ENCODE measurements at places on chromosomes 2 and 18.

DNA sequence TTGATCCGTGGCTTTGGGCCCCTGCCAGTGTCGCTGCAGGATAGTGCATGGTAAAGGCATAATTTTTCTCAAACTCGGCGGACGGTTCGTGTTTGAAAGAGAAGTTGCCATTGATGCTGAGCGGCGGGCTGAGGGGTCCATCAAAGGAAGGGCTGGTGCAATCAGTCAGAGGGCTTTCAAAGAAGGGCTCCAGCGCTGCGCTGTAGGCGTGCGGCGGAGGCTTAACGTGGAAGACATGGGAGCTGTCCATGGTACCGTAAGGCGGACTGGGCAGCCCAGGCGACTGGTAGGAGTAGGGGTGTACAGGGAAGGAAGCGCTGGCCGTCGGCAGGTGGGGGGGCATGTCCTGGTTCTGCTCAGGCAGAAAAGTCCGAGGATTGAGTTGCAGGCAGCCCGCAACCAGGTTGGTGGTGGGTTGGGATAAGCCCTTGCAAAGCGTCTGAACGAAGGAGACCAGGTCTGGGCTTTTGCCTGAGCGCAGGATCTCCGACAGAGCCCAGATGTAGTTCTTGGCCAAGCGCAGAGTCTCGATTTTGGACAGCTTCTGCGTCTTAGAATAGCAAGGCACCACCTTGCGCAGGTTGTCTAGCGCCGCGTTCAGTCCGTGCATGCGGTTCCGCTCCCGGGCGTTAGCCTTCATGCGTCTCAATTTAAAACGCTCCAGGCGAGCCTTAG, 2.3 kb downstream of the NEUROD1 start:
- DNase-seq: peak; percentile 53

- no peak for DNase-seq
Observed at GRCh38 chr2:45664635-45665261, 13.3 kb downstream of the PRKCE start.

DNA sequence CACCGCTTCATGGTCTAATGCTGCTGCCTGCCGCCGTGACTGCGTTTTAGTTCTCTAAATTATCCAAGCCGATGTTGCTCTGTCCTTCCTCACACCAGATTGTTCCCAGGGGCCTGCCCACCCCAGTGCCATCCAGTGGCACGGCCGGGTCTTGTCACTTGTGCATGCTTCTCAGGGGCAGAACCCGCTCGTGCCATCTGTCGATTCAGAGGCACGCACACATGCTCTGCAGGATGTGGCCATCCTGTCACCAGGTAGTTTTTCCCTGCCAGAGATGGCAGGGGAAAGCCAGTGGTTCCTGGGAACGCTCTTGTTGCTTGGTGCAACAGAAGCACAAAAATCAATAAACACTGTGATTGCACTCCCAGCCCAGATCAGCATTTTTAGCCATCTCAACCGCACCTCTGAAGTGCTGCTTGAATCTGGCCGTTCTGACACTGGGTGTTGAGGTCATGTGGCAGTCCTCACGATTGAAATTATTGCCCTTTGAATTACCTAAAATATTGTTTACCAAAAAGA, 119.6 kb upstream of the BOD1L2 start:
- DNase-seq: no peak

GRCh38 chr18:76977684-76978232, 154.8 kb downstream of the MBP start:
- no peak for DNase-seq

DNA sequence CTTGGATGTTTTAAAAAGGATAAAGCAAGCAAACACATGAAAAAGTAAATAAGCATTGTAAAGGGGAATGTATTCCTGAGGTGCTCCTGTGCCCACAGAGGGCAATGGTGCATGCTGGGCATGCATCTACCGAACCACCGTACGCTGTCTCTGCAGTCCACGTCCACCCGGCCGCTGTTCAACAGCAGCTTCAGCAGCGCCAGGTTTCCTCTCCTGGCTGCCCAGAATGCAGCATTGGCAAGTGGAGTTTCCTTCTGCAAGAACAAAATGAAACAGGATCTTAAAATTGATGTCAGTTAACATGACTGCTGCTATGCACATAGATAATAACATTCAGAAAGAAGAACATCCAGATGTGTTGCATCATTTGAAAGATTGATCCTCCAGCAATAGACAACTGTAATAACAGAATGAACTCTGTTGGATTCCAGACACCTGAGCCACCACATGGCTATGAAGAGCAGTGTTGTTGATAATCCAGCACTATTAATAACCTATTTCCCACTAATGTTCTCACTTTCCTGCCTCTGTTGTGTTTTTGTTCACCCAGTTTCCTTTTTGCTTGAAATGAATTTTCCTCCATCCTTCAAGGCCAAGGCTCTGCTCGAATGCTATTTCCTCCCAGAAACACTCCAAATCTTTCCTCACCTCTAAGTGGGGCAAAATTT, 13.6 kb downstream of the ANKRD29 start:
- no peak for DNase-seq

GRCh38 chr2:60819155-60819862, 62.1 kb upstream of the REL start:
- peak; percentile 69 for DNase-seq

DNA sequence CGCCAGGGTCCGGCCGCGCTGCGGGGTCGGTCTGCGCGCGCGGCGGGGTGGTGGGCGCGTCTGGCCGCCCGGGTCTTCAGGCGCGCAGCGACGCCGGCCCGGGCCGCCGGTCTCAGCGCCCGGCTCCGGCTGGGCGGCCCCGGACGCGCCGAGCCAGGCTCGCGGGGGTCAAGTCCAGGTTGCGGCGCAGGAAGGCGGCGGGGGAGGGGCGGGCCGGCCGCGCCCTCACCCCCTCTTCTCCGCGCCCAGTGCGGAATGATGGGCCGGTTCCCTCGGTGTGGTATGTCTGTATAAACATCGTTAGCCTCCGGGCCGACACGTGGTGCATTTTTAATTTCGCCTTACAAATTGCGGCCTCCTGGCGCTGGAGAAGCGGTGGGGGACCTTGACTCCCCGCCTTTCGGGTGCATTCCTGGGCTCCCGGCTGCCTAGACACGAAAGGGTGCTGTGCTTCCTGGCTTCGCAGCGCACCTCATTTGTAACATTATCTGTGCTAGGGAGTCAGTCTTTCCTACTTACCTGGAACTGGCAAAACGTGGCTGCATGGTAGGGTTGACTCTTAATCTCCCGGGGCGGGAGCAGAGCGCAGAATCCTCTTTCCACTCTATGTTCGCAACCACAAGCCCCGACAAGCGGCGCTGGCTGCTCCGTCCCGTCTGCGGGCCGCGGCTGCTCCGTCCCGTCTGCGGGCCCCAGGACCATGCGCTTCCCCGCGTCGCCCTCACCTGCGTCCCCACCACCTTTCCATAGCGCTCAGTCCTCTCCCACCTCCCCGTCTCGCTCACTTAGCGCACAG, 69.0 kb downstream of the CTAGE1 start:
- peak; percentile 13 for DNase-seq

- DNase-seq: no peak
Observed at GRCh38 chr2:212135739-212136138, 402.9 kb downstream of the ERBB4 start.

DNA sequence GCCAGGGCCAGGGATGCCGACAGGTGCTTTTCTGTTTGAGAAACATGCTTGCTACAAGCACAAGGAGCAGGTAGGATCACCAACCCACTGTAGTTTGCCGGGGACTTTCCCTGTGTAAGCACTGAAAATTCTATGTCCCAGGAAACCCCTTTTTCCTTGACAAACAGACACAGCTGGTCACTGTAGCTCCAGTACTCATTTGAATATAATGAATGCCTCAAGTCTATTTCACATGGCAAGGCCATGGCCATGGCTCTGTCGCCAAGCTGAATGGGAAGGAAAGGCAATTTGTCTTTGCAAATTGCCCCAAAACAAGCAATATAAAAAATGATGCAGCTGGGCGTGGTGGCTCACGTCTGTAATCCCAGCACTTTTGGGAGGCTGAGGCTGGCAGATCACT, 49.6 kb upstream of the IGFBP2 start:
- DNase-seq: no peak

DNA sequence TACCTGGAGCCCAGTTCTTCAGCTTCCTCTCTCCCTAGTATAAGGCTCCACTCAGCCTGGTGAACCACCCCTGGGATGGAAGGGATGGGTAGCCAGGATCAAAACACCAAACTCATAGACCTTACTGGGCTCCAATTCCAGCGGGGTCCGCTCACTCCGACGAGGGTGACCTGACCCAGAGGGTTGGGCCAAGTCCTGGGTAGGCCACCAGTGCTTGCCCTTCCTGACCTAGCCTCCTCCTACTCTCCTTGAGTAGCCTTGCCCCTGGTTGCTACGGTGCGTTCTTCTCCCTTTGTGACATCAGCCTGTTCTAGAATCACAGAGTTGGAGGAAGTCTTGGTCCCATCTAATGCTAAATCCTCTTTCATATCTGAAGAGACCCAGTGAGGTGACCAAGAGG, 537 bp upstream of the STAT4 start:
- DNase-seq: no peak

DNA sequence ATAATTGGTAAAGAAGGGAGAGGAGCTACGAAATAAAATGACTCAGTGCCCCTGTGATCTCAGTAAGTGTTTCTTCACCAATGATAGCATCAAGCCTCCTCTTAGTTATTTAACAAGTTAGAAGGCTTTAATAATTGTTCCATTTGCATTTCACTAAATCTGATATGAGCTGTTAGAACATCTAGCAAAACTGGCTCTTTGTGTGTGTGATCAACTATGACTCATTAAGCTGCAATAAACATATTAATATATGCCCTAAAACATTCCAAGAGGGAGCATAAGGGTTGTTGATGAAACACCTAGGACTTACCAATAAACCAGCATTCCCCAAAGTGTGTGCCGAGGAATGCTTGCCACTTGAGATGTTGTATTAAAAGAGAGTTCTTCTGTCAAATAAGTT, 115.2 kb downstream of the OSBPL6 start:
- DNase-seq: no peak

DNA sequence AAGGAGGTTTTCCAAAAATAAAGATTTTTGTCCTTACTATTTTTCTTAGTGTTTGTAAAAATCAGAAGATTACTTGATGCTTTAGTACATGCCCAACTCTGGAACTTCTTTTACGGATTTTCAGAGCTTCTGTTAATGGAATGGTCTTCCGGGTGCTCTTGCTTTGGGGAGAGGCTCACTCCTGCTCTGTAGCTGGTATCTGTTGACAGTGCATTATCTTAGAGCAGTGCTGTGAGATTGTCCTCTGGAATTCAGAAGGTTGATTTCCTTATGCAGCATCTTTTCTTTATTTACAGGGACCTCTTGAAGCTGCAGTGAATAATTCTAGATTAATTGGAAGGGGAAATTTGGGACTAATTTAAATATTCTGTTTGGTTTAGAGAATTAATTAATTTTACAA, 4.6 kb downstream of the MAPRE2 start:
- no peak for DNase-seq

GRCh38 chr18:55301824-55302166, 286.2 kb downstream of the TCF4 start:
- DNase-seq: no peak

- DNase-seq: no peak
Observed at GRCh38 chr2:215966274-215966673, 47.1 kb downstream of the MREG start.

DNA sequence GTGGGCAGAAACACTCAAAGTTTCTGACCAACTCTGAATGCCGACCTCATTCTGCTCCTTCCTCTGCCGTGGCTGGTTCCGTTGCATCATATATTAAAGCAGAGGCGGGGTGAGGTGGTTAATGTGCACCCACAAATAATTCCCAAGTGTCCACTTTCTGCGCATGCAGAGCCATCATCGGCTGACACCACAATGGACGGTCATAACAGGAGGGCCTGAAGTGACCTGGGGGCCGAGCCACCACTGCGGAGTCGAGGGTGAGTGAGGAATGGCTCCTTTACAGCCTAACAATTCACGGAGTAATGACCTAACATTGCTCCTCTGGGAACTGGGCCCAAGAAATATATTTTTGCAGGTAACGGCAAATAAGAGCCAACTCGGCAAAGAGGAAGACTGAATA, 32.9 kb upstream of the GLI2 start:
- no peak for DNase-seq

- no peak for DNase-seq
Observed at GRCh38 chr2:231662811-231663457, 45.4 kb upstream of the PTMA start.

DNA sequence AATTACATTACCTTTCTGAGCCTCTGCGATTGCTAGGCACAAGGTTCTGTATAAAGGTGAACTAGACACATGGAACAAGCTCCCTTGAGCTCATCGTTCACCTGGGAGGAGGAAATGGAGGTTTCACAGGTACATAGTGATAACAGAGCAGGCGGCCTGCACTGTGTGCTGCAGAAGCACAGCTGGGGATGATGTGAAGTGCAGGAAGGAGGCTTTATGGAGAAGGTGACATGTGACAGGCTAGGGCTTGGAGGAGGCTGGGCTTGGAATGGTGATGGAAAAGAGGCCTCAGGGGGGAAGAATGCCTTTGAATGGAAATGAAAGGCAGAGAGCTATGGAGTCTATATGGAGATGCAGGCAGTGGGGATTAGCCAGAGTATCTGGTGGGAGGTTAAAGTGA, 22.9 kb downstream of the MARCHF4 start:
- DNase-seq: no peak
